CD4-positive, alpha-beta T cell (primary cell): ENCODE measurements at places on chromosomes 2 and 18. TPM values are rescaled to one million over a fixed set of nuclear protein-coding genes. Genes with fewer than 3 reads are reported as not detected.

Gene IL18R1
- 9.1 TPM for total RNA-seq

- DNase-seq, result no peak
These were observed 99.5 kb upstream of the RNF152 start for GRCh38 chr18:61992285-61992684.

DNA sequence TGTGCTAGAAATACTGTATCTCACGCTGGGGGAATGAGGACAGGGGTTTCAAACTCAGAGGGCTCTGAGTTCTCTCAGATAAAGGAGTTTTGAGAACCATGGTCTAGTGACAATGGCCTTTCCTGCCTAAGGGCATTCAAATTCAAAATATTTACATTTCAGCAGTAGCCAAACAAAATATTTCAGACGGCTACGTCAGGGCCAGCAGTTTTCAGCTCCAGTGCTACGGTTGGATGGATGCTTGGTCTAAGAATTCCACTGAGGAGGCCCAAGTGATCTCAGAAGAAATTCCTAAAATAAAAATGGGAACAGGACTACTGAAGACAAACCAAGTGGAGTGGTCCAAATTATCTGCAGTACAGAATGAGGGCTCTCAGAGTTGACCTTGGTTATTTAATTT is 41.1 kb upstream of the SCG2 start:
- DNase-seq, result no peak

DNA sequence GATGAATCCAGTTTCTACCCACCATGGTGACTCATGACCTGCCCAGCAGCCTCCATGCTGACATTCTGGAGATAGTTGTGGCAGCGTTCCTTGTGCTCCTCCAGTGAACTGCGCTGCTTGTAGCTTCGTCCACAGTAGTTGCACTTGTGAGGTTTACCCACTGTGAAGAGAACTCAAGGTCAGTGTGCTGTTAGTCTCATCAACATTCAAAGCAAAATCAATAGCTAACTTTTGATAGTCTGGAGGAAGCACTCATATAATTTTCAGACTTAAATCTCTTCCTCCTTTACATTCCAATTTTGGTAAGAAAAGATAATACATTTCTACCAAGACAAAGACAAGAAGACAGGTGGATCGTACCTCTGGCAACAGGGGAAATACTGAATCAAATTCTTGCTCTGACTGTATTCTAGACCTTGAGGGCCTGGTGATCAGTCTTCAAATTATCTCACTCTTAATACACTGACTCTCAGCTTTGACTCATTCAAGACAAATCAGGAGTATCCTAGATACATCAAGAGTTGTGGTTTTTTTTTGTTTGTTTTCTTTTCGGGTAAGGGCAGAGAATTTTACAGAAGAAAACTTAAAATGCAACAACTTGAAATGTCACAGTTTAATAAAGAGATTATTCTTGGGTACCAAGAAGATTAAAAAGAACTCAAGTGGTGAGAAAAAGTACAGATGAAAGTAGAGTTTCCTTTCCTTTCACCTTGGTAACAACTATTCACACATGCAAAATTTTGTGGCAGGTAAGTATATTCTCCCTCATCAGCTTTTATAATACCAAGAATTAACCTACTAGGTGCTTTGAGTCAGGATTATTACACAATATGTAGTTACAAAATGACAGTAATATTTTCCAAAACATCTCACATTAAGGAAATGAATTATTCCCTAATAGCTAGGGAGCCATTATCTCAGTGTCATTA is 129.2 kb downstream of the IKZF2 start:
- DNase-seq, result no peak

DNA sequence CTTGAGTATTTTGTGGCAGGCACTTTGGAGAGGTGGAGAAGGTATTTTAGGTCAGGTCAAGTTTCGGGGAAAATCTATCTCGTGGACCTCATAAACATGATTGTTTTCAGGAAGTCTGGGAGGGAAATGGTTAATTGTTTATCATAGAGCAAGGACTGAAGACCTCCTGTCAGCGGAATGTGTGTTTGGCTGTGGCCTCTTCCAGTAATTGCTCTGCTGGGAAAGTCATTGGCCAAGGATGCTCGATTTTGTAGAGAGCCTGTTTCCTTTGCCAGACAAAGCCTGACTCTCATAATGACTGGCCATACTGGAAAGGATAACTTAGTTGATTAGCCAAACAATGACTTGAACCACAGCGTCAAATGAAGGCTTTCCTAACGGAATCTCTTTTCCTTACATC is 30.0 kb downstream of the IL1R2 start:
- DNase-seq, result no peak

DNA sequence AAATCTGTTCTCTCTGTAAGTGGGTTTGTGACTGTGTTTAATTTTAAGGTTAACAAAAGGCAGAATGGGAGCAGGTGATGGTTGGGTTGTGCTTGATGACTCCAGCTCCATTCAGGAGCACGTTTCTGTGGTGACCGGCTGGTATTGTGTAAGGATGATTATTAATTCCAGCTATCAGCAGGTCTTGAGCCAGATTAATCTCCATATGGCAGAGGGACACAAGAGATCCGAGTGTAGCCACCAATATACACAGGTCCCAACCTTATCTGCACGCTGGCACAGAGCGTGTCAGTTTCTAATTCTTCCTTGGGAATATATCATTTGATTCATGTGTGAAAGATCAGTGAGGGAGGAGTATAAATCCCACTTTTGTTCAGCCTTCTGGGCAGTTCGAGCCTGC is 199.0 kb upstream of the DCC start:
- no peak for DNase-seq

Gene IL36RN
- total RNA-seq, result not detected

- DNase-seq, result no peak
These were observed 25.5 kb downstream of the ASB18 start for GRCh38 chr2:236238751-236239150.

DNA sequence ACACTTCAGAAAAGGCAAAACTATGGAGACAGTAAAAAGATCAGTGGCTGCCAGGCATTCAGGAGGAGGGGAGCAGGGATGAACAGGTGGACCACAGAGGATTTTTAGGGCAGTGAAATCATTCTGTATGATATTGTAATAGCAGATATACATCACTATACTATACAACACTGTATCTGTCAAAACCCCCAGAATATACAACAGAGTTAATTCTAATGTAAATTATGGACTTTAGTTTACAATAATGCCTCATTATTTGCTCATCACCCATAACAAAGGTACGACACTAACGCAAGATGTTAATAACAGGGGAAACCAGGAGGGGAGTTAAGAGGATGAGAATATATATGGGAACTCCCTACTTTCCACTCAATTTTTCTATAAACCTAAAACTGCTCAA is 28.8 kb downstream of the MAP3K2 start:
- DNase-seq, result no peak

DNA sequence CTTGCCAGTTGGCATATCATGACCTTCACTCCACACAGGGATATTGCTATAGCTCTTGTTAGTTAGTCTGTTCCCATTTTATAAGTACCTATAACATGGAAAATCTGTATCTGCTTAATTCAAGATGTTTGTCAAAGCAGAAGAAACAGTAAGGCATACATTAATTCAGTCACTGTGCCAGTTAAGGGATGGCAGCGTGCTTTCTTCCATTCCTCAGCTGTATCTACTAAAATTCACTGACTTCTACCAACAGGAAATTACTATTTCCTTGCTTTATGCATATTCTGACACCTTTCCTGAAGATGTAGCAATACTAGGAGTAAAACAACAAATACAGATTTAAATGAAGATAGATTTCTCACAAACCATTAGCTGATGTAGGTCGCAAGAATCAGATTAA is 59.9 kb downstream of the RNF152 start:
- DNase-seq, result no peak

- no peak for DNase-seq
These were observed 862.9 kb upstream of the ACVR2A start for GRCh38 chr2:146981921-146982320.

DNA sequence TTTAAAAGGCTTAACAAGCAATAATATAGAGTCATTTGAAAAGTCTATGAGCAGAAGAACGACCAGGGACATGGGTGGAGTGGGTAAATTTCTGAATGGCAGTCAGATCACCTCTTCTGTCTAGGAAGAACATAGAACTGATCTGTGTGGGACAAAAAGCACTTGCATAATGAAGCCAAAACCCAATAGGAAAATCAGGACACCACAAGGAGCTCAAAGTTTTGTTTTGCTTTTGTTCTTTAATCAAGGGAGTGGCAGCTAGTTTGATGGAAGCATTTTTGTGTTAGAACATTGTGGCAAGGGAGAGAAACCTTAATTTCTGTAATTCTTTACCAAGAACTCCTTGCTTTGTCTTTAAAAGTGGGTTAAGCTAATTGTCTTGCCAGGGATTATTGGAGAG is 240.2 kb upstream of the TANK start:
- DNase-seq, result no peak

- DNase-seq, result no peak
These were observed 367.5 kb upstream of the RAB12 start for GRCh38 chr18:8241731-8242130.

Gene TCF23
- total RNA-seq, result not detected

GRCh38 chr2:88860421-88861075 is 169.1 kb downstream of the RPIA start:
- DNase-seq, result no peak

DNA sequence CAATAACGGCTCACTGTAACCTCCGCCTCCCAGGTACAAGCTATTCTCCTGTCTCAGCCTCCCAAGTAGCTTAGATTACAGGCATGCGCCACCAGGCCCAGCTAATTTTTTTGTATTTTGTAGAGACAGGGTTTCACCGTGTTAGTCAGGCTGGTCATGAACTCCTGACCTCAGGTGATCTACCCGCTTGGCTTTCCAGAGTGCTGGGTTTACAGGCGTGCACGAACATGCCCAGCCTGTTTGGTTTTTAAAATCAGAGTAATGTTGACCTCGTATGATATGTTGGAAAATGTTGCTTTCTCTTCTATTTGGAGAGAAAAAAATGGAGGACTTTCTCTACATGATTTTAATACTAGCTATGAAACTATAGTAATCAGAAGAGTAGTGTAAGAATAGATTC is 386.2 kb downstream of the PTH2R start:
- DNase-seq, result no peak

- no peak for DNase-seq
These were observed 17.0 kb downstream of the EPAS1 start for GRCh38 chr2:46314065-46314835.

- DNase-seq, result no peak
These were observed 36.5 kb upstream of the ASNSD1 start for GRCh38 chr2:189624648-189625355.

DNA sequence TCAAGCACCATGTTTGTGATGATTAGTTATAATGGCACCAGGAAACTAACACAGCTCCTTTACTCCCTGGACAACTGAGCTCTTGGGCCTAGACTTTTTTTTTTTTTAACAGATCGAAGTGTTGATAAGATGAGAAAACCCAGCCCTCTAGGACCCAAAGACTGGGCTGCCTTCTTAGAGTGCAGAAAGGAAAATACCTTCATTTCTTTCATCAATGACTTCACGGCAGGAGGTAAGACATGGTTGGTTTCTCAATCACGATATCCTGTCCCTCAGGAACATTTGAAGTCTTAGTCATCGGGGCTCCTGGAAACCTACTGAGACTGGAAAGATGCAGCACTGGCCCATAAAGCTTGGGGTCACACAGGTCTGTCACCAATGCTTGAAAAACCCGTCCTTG is 84.7 kb downstream of the TNFRSF11A start:
- DNase-seq, result no peak

Gene CXCR1
- not detected for total RNA-seq

- DNase-seq, result no peak
These were observed 84.9 kb downstream of the METTL4 start for GRCh38 chr18:2486426-2486825.

GRCh38 chr2:172426635-172427255 is 641 bp upstream of the ITGA6 start:
- DNase-seq, result no peak

DNA sequence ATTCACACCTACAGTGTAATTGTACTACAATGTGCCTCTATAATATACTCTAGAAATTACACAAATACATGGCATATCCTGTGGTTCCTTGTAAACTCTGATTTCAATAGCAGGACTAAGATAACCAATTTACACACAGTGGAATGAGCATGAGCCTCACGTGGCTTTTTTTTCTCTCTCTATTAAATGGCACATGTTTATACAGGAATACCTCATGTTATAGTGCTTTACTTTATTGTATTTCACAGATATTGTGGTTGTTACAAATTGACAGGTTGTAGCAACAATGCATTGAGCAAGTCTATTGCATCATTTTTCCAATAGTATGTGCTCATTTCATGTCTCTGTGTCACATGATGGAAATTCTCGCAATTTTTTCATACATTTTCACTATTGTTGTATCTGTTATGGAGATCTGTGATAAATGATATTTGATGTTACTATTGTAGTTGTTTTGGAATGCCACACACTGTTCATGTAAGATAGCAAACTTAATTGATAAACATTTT is 260.0 kb downstream of the FSIP2 start:
- no peak for DNase-seq

Gene CYP27A1
- total RNA-seq, result 0.28 TPM

DNA sequence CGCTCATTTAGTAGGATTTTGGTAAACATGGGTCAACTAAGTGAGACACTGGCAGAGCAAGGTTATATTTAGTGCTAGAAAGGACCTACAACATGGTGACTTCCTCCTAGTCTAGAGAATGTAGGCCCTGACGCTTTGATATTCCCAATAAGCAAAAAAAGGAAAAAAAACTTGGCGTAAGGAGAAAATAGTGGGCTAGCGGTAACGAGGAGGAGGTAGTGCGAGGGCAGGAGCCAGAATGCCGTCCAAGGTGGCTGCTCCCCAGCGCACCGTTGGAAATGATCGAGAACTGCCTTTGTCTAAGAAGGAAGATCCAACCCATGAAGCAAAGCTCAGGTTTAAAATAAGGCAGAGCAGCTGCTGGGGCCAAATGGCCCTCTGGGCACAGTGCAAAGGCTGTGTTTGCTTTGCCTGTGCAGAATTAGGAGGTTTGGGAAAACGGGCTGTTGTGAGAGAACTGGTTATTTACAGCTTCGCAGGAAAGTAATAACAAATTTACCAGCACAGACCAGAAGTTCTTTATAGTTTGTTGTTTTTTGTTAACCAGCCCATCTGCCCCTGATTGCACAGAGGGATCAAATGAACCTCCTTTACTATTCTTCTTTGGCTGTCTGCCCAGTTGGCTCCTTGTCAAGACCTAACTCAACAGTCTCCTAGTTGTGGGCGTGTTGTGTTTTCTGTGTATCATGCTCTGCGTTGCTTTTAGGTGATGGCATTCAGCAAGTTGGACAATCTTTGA is 86.6 kb downstream of the ITGB1BP1 start:
- no peak for DNase-seq

Gene STK17B
- 648 TPM for total RNA-seq

GRCh38 chr18:50117863-50118262 is 77.1 kb downstream of the MYO5B start:
- no peak for DNase-seq

DNA sequence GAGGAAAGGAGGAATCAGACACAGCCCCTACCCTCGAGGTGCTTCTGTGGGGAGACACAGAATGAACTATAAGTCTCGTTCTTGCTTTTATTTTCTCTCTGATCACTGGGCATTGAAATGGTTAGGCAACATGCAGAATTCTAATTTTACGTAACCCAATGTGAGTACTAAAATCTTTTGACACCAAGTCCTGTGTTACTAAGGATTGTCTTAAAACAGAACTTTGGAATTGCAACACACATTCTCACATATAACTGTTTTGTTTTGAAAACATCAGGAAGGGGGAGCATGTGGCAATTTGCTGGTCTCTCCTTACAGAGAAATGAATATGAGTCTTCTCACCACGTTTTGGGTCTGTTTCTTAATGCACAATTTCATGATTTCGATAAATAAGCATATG is 23.6 kb upstream of the SULT1C4 start:
- no peak for DNase-seq

- no peak for DNase-seq
These were observed 9.7 kb downstream of the HSBP1L1 start for GRCh38 chr18:79974025-79974654.

Gene CFC1
- total RNA-seq, result not detected

- no peak for DNase-seq
These were observed 223.2 kb upstream of the COPS8 start for GRCh38 chr2:236862526-236862925.
